Cardiac fibroblast (primary cell): ENCODE measurements at places on chromosomes 6 and 20.
A peak's percentile ranks its signal among the peaks of the same experiment; 100 is the strongest.

DNA sequence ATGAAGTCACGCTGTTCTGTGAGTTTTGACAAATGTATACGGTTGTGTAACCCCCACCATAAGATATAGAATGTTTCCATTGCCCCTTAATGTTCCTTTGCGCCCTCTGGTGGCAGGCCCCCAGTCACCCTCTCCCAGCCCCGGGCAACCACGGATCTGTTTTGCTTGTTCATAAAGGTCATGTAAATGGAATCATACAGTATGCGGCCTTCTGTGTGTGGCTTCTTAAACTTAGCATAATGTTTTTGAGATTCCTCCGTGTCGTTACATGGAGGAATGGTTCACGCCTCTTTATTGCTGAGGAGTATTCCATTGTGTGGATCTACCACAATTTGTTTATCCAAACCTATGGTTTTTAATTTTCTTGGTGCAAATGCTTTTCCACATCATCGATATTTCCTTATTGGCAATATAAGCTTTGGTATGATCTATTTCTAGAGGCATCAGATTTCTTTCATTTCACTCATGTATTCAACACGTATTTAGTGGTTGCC, 28.4 kb downstream of the LYRM2 start:
- DNase-seq, result peak; percentile 58

DNA sequence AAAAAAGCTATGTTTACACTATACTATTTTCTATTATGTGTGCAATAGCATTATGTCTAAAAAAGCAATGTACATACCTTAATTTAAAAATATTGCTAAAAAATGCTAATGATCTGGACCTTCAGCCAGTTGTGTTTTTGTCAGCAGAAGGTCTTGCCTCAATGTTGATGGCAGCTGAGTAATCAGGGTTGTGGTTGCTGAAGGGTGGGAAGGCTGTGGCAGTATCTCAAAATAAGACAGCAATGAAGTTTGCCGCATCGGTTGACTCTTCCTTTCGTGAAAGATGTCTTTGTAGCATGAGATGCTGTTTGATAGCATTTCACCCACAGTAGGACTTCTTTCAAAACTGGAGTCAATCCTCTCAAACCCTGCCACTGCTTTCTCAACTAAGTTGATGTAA, 134.7 kb upstream of the CDYL start:
- no peak for DNase-seq

DNA sequence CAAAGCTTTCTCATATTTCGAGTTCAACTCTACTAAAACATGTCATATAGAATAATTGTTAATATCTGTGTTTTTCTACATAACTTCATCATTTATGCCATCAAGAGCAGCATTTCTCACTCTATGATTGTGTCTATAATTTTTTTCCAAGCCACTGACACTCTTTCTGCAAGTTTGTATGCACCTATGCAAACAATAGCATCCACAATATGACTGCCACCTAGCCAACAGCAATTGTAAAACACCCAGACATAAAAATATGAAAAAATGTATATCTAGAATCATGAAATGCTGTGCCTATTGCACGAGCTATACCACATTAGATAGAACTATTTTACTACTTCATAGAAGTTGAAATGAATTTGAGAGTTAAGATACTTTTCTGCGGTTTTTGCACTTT, 286.5 kb upstream of the MARCKS start:
- DNase-seq, result no peak

- no peak for DNase-seq
These were observed 1.0 kb downstream of the SCML4 start for GRCh38 chr6:107823047-107823557.

DNA sequence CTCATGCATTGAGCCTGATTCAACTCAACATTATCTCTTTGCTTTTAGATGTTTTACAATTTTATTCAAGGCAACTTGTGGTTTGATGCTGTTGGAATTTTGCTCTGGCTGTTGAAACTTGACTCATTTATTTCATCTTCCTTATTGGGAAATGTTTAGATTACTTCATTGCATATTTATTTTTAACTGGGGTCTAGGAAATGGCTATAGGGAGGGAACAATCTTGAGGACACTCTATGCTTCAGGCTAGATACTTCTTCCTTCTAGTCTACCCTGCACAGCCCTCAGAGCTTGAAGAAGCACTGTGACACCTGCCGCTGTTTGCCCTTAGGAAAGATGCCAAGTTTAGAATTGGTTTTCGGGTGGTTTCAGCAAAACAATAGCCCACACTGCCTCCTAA, 183.4 kb downstream of the ADGRG6 start:
- DNase-seq, result no peak
